ENCODE measurements at places on chromosomes 2 and 18. TPM values are rescaled to one million over a fixed set of nuclear protein-coding genes. Genes with fewer than 3 reads are reported as not detected.

DNA sequence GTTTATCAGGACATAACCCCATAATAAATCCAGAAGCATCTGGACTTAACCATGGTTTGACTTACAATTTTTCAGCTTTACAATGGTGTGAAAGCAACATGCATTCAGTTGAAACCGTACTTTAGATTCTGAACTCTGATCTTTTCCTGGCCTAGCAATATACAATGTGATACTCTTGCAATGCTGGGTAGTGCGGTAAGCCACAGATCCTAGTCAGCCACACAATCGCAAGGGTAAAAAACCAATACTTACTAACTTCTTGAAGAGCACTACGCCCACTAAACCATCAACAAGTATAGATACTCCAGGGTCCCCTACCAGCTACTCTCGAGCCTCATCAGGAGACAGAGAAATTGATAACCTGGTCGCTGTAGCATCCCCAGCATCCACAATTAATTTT lies 71.0 kb upstream of the CCDC150 start:
- DNase-seq = no peak

DNA sequence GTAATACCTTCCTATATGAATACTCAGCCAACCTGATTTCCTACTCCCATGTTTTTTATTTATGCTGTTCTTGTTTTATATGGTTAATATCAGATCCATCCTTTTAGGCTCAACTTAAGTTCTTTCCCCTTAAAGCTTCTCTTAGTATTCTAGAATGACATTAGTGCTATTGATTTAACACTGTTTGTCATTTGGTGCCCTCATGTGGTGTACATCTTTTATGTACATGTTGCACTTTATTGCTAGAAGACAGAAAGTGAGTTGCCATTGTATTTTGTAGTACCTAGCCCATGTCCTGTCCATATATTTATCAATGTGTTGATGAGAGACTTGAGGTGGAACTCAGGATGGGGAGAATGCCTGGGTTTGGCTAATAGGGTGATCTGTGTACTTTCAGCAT lies 2.5 kb downstream of the HTRA2 start:
- DNase-seq = no peak

GRCh38 chr2:201926067-201926466 lies 107.6 kb upstream of the FZD7 start:
- no peak for DNase-seq

GRCh38 chr2:197210430-197210829 lies 100.2 kb downstream of the ANKRD44 start:
- DNase-seq = no peak

DNA sequence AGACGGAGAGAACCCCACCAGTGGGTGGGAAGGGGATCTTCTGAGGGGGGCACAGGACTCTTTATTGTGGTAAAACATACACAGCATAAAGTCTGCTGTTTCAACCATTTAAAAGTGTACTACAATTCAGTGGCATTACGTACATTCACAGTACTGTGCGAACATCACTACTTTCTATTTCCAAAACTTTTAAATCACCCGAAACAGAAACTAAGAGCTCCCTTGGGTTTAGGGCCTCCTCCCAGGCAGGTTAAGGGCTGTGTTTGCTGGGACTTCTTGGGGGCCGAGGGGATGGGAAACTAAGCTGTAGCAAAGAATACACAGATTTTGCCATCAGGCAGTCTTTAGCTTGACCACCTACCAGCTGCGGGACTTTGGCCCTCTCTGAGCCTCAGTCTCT lies 242.0 kb downstream of the HAUS1 start:
- no peak for DNase-seq

Gene ELOA2
- total RNA-seq = not detected
